ENCODE measurements at places on chromosomes 6 and 20.

- DNase-seq = no peak
Observed at GRCh38 chr6:42978487-42978838, 518 bp downstream of the PEX6 start.

DNA sequence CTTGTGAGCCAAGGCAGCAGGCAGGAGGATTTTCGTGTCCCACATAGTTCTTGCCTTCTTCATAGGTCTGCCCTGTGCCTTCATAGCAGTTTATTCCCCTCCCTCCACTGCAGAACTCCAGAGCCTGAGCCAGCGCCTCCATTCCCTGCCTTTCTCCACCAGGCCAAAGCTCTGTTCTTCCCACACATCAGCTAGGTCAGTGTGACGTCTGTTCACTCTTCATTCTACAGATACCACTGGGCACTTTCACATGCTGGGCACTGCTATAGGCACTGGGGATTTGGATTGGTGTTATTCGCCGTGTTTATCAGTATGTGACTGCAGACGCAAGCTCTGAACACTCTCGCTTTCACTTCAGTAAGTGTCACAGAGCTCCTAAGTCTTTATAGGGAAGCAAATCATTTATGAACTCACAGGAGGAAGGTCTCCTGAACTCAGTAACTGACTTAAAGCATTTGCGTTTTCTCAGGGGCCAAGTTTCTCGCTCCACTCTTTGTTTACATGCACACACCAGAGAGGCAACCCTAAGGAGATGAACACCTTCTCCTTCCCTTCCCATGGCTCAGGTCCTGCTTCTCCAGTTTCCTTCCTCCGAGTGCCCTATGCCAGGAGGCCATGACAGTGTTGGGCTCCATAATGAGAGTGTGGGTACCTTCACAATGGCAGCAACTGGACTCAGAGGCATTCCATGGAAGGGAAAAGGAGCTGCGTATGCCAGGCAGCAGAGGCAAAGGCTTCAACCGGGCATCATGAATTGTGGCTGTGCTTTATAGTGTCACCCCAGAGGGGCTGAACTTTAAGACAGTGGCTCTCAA lies 6.3 kb upstream of the APMAP start:
- DNase-seq = no peak

GRCh38 chr6:123127807-123128206 lies 131.8 kb downstream of the CLVS2 start:
- DNase-seq = no peak

- no peak for DNase-seq
Observed at GRCh38 chr20:46014517-46015396, 6.0 kb downstream of the MMP9 start.

DNA sequence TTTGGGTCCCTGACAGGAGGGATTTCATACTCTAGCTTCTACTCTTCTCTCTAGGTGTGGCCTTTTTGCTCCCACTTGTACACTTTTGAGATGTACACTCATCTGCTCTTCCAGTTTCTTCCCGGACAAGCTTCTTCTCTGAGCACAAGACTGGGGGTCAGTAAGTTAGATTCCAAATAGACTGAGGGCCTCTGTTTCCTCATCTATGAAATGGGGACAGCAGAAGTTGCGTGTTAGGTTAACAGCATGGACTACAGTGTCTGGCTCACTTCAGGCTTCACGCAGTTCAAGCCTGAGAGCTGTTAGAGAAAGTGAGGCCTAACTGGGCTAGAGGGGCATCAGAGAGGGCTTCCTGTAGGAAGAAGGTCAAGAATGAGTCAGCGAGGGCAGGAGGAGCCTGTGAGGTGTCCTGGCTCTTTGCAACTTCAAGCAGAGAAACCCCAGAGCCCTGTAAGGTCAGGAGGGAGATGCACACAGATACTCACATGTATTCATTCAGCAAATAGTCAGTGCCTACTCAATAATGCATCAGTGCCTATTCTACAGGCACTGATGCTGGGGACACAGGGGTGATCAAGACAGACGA lies 20.6 kb downstream of the XKR7 start:
- no peak for DNase-seq

- no peak for DNase-seq
Observed at GRCh38 chr6:81214414-81215091, 537.9 kb downstream of the TENT5A start.

- DNase-seq = no peak
Observed at GRCh38 chr20:766906-767305, 1.4 kb downstream of the SLC52A3 start.

DNA sequence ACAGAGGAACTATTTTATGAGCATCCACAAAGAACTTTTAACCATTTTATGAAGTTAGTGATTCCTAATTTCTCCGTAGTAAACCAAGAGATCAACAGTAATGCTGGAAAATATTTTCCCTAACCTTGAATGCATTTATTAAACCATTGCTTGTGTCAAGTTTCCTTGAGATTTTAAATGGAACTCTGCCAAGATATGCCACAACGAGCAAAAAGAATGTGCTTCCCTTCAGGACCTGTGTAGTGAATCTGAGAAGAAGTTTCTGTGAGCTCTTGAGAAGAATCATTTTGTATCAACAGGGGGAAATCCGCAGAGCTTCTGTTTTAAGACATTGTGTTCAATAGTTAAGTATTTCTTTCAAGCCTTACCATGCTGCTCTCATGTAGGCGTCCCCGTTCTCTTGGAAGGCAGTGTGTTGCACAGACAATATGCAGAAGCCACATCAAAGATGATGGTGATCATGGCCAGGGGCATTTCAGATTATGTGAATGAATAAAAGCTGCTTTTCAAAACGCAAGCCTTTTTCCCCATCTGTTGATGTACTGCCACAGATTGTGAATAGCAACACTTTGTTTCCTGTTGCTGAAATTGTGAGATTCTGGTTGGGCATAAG lies 439.8 kb downstream of the BMP2 start:
- no peak for DNase-seq

DNA sequence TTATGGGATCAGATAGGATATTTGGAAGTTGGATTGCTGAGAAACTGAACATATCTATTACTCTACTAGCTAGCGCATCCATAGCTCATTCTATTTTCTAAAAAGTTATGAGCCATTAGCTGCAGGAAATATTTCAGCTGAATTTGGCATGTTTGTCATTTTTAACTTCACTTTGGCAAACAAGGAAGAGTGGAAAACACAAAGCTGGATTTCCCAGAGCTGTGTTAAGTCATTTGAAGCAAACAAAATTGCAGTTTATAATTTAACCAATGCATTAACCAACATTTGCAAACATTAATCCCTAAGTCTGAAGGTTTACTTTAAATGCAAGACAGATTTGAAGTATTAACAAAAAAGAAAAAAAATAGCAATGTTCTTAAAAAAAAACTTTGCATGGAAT lies 1.2 kb downstream of the ALDH8A1 start:
- DNase-seq = no peak

DNA sequence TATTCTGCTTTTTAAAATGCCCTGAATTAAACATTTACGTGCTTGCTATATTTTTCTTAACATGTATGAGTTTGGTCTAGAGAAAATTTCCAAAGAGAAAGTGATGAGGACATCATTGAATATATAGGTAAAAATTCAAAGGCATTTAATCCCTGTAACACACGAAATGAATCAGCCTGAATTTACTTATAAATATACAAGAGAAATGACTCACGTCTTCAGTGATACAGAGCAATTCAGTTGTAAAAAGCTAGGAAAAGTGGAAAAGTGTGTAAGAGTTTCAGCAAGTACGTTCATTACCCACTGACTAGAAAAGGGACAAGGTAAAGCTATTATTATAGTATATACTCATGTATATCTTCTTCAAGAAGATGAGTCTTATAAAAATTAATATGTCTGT lies 124.8 kb downstream of the HIVEP1 start:
- DNase-seq = no peak

GRCh38 chr6:79057746-79058145 lies 20.3 kb downstream of the PHIP start:
- DNase-seq = no peak

GRCh38 chr20:7348253-7348652 lies 580.8 kb downstream of the BMP2 start:
- DNase-seq = no peak

DNA sequence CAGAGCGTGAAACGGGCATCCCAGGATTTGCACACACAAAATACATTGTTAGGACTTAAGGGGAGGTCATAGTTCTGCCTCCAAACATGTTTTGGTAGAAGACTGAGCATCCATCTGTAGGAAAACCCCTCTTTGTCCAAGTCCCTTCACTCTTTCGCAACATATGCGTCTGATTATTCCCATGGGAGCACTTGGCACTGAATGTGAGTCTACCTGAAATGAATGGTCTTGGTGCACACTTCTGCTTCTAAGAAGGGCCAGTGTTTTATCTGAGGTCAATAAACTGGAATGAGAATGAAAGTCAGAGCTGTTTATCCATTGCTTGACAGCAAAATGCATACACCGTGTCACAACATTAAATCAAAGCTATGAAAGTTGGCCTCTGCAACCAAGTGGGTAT lies 33.0 kb downstream of the GJA10 start:
- no peak for DNase-seq

- no peak for DNase-seq
Observed at GRCh38 chr20:1632178-1632577, 12.4 kb upstream of the SIRPB1 start.

DNA sequence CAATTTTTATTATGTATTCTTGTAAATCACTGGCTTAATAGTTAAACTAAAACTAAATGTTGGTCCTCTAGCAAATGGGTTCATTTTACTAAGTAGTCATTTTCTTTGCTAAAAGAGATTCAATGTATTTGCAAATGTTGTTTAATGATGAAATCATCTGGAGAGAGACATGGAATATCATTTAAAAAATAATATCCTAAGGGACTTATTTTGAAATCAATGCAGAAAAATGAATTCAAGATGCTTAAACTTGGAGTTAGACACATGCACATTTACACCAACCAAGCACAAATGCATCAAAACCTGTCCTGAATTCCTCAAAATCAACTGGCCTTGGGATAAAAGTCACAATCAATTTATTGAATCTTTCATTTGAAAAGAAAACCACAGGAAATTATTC lies 165.0 kb upstream of the RNF217 start:
- no peak for DNase-seq

GRCh38 chr20:4471221-4471620 lies 250.5 kb upstream of the PRND start:
- no peak for DNase-seq
